ENCODE measurements at places on chromosomes 6 and 20. TPM values are rescaled to one million over a fixed set of nuclear protein-coding genes. Genes with fewer than 3 reads are reported as not detected.

DNA sequence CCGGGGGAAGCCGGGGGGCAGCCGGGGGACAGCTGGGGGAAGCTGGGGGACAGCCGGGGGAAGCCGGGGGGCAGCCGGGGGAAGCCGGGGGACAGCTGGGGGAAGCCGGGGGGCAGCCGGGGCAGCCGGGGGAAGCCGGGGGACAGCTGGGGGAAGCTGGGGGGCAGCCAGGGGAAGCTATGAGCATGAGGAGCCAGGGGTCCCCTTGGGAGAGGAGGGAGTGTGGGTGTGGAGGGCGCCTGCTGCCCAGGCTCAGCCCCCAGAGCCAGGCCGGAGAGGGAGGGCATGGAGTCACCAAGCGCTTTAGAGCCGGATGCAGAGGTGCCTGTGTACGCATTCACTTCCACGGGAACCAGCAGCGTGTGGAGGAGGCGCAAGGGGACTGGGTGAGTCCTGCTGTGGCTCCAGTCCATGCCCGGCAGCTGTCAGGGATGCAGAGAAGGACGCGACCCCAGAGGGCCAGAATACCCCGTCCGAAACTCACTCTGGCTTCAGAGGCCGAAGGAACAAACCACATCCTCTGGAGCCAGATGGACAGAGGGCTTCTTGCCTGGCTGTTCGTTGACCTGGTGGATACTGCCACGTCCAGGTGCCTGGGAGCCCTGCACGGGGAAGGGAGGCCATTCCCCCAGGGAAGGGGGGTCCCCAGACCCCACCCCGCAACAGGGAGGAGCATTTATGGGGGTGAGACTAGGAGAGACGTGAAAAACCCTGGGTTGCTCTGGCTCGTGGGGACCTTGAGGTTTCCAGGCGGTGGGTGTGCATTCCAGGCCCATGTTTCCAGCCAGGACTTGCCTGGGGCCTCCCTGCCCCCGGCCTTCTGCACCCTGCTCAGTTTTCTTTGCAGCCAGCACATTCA lies 26.5 kb upstream of the DACT2 start:
- H3K36me3 ChIP-seq, result no peaks in the 10 kb centered on the region
- DNase-seq, result no peak
- H3K27ac ChIP-seq, result no peak overlapping the region
- H3K27me3 ChIP-seq, result no peaks in the 10 kb centered on the region

DNA sequence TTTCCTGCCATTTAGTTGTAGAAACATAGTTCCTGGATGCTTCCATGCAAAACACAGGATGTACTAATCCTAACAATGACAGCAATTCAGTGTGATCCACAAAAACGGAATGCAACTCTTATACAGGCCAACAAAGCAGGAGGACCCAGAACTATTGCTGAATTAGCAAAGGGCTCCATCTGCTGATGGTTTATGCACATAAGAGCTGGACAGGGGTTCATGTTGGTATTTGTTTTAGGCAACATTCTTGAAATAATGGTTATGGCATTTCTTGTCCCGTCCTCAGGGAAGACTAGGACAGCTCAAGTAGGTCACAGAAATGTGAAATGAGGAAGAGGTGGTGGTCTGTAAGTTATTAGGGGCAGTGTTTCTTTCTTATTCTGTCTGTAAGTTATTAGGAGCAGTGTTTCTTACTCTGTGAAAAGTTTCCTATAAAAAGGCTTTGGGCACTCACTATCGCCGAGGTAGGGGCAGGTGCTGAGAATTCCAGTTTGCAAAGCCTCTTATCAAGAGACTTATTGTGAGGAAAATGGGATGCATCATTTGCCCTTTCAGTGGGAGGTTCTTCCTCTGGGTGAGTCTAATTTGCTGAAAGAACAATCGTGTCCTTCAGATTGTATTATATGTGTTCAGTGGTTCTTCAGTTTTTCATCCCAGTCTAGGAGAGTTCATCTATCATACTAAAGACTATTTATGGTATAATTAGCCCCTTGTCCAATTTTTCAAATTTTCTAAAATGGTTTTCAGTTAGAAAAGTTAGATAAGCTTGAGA lies 171.1 kb downstream of the MCHR2 start:
- no peaks in the 10 kb centered on the region for H3K27me3 ChIP-seq
- H3K27ac ChIP-seq, result no peak overlapping the region
- no peaks in the 10 kb centered on the region for H3K36me3 ChIP-seq
- no peaks in the 10 kb centered on the region for H3K4me1 ChIP-seq
- no peak for DNase-seq

Gene DLK2
- total RNA-seq, result not detected

GRCh38 chr6:153086225-153086990 lies 44.7 kb downstream of the RGS17 start:
- H3K4me3 ChIP-seq, result peak overlapping the region; percentile 1
- no peaks in the 10 kb centered on the region for H3K36me3 ChIP-seq
- DNase-seq, result no peak
- peak overlapping the region; percentile 72 for H3K27ac ChIP-seq

DNA sequence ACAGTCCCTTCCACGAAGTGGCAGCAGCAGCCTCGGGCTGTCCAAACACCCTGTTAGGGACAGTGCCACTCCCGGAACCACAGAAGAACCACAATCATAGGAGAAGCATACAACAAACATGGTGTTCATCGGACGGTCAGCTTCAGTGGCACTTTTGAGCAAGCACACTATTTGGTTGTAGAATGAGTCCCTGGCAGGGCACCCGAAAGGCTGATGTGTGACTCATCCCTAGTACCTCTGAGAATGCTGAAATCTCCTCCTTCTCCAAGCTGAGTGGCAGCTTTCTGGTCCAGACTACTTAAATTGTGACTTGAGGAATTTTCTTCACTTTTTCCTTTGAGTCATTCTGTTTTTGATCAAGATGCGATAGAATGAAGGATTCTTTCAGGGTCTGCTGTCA lies 282.5 kb downstream of the ESR1 start:
- no peaks in the 10 kb centered on the region for H3K27me3 ChIP-seq
- H3K4me1 ChIP-seq, result peaks cover 27% of the 10 kb centered on the region
- H3K27ac ChIP-seq, result peak overlapping the region; percentile 26
- peak; percentile 40 for DNase-seq
- H3K36me3 ChIP-seq, result no peaks in the 10 kb centered on the region

Gene FAM229B
- 23.7 TPM for total RNA-seq

GRCh38 chr6:154960854-154961530 lies 34.1 kb upstream of the TIAM2 start:
- H3K4me1 ChIP-seq, result peaks cover 9% of the 10 kb centered on the region
- no peak for DNase-seq
- no peak overlapping the region for H3K27ac ChIP-seq
- H3K4me3 ChIP-seq, result no peak overlapping the region

- H3K27me3 ChIP-seq, result no peaks in the 10 kb centered on the region
- DNase-seq, result no peak
- H3K36me3 ChIP-seq, result peaks cover 35% of the 10 kb centered on the region
- H3K27ac ChIP-seq, result no peak overlapping the region
Observed at GRCh38 chr20:1912053-1912452, 16.8 kb downstream of the SIRPA start.

DNA sequence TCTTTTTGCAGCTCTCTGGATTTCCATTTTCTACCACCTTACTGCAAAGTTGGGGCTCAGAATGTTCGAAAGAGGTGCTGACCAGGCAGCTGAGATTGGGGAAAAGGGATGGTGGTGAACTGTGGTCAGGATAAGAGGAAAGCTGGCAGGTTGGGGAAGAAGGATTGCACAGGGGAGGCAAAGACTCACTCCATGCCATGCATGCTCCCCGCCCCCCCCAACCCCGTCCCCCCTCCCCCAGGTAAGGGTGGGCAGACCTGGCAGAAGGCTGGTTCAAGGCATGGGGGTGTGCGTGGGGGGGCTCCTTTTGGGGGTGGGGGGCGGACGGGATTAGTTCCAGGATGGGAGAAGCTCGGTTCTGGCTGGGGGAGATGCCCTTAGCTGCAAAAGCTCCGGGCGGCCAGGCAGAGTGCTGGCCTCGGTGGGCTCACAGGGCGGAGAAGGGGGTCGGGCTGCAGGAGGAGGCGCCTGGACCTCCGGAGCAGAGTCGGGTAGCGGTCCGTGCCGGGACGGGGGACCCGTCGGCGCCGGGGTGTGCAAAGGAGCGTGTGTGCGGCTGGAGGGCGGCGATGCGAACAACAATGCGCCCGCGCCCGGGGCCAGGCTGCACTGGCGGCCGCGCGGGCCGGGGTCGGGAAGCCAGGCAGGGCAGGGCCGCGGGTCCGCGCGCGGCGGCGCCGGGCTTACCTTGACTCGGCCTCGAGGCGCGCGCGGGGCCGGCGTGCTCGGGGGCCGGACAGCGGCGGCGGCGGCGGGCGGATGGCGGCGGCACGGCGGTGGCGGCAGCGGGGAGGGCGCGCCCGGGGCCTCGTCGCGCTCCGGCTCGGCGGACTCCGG lies 880 bp downstream of the ADNP start:
- no peak for DNase-seq
- peak overlapping the region; percentile 92 for H3K27ac ChIP-seq
- no peaks in the 10 kb centered on the region for H3K27me3 ChIP-seq

DNA sequence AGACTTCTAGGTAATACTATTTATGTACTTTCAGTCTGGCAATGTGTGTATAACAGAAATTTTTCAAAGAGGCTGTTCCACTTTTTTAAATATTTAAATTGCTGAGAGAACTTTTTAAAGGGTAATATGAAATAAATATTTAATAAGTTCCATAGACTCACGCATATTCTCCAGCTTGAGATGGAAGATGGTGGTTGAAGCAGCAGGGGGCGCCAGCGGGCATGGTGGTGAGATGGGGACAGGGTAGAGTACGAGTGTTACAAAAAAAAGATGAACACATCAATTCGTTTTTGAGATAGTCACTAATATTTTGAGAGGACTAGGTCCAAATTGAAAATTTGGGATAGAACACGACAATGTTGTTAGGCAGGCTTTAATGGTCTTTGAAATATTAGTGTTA lies 68.4 kb downstream of the RSPO3 start:
- H3K36me3 ChIP-seq, result no peaks in the 10 kb centered on the region
- H3K27ac ChIP-seq, result no peak overlapping the region
- H3K4me3 ChIP-seq, result no peak overlapping the region

DNA sequence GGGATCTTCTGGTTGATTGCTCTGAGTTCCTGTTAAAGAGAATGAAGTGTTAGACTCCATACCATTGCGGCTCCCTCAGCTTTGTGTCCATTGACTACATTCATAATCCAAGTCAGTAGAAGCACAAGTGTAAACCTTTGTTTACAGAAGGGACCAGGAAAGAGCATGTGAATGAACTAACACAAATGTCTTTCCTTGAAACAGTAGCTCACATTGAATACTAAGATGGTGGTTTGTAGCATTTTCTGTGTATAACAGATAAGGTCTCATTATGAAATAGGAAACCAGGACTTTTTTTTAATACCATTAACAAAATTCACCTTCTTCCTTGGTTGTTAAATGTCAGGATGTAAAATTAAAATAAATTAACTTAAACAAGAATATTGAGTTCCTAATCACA lies 8.4 kb downstream of the STXBP5 start:
- H3K36me3 ChIP-seq, result no peaks in the 10 kb centered on the region
- peaks cover 22% of the 10 kb centered on the region for H3K4me1 ChIP-seq
- no peak for DNase-seq
- no peak overlapping the region for H3K4me3 ChIP-seq
- H3K27me3 ChIP-seq, result no peaks in the 10 kb centered on the region

DNA sequence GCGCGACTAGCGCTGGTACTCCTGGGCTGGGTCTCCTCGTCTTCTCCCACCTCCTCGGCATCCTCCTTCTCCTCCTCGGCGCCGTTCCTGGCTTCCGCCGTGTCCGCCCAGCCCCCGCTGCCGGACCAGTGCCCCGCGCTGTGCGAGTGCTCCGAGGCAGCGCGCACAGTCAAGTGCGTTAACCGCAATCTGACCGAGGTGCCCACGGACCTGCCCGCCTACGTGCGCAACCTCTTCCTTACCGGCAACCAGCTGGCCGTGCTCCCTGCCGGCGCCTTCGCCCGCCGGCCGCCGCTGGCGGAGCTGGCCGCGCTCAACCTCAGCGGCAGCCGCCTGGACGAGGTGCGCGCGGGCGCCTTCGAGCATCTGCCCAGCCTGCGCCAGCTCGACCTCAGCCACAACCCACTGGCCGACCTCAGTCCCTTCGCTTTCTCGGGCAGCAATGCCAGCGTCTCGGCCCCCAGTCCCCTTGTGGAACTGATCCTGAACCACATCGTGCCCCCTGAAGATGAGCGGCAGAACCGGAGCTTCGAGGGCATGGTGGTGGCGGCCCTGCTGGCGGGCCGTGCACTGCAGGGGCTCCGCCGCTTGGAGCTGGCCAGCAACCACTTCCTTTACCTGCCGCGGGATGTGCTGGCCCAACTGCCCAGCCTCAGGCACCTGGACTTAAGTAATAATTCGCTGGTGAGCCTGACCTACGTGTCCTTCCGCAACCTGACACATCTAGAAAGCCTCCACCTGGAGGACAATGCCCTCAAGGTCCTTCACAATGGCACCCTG lies 1.6 kb downstream of the TPBG start:
- no peak for DNase-seq
- peak overlapping the region; percentile 77 for H3K4me3 ChIP-seq
- H3K36me3 ChIP-seq, result no peaks in the 10 kb centered on the region
- peaks cover 14% of the 10 kb centered on the region for H3K4me1 ChIP-seq
- H3K27me3 ChIP-seq, result no peaks in the 10 kb centered on the region
- peak overlapping the region; percentile 78 for H3K27ac ChIP-seq

Gene DEFB124
- not detected for total RNA-seq

GRCh38 chr20:57350081-57350710 lies 859 bp upstream of the RAE1 start:
- peaks cover 11% of the 10 kb centered on the region for H3K36me3 ChIP-seq
- no peak overlapping the region for H3K27ac ChIP-seq
- no peaks in the 10 kb centered on the region for H3K27me3 ChIP-seq
- DNase-seq, result no peak

Measured in thoracic aorta (tissue), 2 donors.